Motor neuron (in vitro differentiated cells): ENCODE measurements at places on chromosomes 1 and 21. TPM values are rescaled to one million over a fixed set of nuclear protein-coding genes. Genes with fewer than 3 reads are reported as not detected.
A peak's percentile ranks its signal among the peaks of the same experiment; 100 is the strongest.

DNA sequence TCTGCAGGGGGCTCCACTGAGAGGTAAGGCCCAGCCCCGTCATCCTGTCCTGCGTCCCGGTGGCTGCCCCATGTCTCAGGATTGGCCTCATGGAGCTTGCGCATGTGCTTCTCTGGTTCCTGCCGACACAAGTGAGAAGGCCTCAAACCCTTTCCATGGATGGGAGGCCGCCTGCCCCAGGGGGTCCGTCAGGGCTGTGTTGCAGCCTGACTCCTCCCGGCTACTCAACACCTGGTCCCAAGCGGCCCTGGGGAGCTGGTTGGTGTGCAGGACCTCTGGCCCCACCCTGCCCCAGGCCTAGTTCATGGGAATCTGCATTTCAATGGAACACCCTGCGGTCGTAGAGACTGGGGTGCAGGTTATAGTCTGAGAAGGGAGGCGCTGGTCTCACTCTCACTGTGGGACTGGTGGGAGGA lies 21.1 kb upstream of the PDE9A start:
- ATAC-seq, result no peak

GRCh38 chr1:241627453-241628259 lies 12.5 kb downstream of the CHML start:
- peak; percentile 60 for ATAC-seq

DNA sequence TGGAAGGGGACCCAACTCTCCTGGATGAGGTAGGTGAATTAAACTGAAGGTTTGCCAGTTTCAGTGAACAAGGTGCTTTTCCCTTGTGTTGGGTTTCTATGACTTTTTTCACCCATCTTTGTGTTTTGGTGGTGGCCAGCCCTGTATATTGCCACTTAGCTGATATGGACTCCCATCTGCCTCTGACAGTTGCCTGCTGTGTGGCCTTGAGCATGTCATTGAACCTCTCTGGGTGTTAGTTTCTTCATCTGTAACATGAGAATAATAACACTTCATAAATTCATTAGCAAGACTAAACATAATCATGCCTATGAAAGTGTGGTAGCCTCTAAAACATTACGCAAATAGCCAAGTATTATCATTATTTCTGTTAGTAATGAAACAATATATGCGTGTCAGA lies 141.7 kb downstream of the PBX1 start:
- ATAC-seq, result no peak

TMEM240 gene
- total RNA-seq, result 9.6 and 10.3 TPM in 2 replicates

- no peak for ATAC-seq
Measured at GRCh38 chr1:15100880-15101760, 52.4 kb upstream of the TMEM51 start.

GRCh38 chr1:207799989-207800648 lies 48.3 kb downstream of the CD46 start:
- ATAC-seq, result no peak

DNA sequence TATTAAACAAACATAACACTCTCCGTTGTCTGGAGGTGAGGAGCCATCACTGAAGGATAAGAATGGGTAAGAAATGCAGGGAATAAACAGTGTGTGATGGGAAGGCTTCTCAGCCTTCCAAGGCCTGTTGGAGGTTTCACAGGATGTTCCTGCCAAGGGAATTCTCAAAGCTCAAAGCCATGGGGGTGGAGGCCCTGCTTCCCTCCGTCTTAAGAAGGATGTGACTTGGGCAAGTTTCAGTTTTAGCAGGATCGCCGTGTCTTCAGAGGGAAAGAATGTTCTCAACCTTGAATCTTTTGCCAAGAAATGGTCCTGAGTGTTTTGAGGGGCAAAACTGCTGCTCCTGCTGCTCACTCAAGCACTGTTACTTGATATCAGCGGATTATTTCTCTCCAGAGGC lies 41.7 kb upstream of the IL20 start:
- no peak for ATAC-seq

SLAMF9 gene
- not detected in 2 replicates for total RNA-seq

- ATAC-seq, result no peak
Measured at GRCh38 chr21:37627074-37627473, 260.5 kb downstream of the DYRK1A start.

- ATAC-seq, result no peak
Measured at GRCh38 chr1:18110598-18110939, 3.0 kb downstream of the IGSF21 start.

DNA sequence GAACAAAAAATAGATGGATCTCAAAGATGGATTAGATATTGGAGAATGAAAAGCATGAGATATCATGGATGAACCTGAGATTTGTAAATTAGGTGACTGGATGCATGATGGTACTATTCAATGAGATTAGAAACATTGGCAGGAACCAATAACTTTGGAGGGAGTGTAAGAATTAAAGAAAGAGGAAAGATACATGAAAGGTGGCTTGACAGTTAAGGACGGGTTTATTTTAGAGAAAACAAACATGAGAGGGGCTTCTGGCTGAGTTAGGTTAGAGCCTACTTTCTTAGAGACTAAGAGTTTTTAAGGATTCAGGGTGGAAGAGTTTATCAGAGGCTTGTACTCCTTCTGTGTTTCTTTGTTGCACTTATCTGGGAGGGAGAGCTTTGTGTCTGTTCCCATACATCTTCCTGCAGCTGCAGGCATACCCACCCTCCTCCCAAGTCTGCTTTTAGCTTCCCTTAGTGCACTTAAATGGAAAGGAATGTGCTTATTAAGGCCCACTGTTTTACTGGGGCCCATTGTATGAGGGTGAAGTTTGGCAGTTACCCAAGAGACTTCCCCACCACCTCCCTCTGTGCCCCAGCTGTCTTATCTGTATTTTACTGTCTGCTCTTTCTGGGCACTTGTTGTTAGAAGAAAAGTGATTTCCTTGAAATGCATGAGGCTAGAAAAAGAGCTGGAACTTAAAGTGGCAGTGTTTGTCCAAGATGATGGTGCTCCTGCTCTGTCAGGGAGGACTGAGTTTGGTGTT lies 26.1 kb upstream of the CR2 start:
- no peak for ATAC-seq

DNA sequence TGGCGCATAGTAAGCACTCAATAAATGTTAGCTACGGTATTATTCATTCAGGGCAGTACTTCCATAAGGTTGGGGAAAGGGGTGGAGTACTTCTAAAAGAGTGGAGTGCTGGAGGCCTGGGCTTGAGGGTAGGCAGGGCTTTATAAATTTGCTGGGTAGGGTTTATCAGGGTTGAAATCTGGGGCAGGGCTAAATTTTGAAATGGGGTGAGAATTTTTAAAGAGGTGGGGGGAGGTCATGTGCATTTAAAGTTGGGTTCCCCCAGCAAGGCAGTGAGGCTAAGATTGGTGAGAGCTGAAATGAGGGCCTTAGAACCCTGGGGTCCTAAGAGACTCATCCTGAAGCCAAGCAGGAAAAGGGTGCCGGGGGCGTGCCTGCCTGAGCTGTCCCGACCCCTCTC lies 10.0 kb downstream of the CATSPER4 start:
- no peak for ATAC-seq

- ATAC-seq, result peak; percentile 52
Measured at GRCh38 chr1:59549903-59550302, 253.0 kb downstream of the FGGY start.

DNAJB4 gene
- total RNA-seq, result 43.0 and 55.0 TPM in 2 replicates

- no peak for ATAC-seq
Measured at GRCh38 chr1:40860706-40861223, 1.4 kb downstream of the CITED4 start.

DNA sequence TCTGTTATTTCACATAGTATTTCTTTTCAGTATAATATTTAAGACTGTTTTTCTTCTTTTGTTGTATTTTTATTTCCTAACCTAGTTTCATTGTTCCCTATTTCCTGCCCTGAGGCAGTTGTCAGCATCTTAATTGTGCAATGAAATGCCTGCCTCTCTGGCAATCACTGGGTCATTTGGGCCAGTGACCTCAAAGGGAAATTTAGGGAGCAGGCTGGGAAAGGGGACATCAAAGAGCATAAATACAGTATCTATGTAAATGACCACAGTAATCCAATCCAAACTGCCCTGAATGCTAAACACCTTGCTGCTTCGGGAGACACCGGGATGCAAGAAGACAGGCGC lies 147.8 kb downstream of the TLR5 start:
- ATAC-seq, result no peak

GRCh38 chr1:205791568-205792180 lies 16.4 kb upstream of the RAB29 start:
- ATAC-seq, result peak; percentile 93

- no peak for ATAC-seq
Measured at GRCh38 chr1:220407191-220407590, 120.7 kb upstream of the MARK1 start.

SYTL1 gene
- 20.6 and 21.5 TPM in 2 replicates for total RNA-seq

DNA sequence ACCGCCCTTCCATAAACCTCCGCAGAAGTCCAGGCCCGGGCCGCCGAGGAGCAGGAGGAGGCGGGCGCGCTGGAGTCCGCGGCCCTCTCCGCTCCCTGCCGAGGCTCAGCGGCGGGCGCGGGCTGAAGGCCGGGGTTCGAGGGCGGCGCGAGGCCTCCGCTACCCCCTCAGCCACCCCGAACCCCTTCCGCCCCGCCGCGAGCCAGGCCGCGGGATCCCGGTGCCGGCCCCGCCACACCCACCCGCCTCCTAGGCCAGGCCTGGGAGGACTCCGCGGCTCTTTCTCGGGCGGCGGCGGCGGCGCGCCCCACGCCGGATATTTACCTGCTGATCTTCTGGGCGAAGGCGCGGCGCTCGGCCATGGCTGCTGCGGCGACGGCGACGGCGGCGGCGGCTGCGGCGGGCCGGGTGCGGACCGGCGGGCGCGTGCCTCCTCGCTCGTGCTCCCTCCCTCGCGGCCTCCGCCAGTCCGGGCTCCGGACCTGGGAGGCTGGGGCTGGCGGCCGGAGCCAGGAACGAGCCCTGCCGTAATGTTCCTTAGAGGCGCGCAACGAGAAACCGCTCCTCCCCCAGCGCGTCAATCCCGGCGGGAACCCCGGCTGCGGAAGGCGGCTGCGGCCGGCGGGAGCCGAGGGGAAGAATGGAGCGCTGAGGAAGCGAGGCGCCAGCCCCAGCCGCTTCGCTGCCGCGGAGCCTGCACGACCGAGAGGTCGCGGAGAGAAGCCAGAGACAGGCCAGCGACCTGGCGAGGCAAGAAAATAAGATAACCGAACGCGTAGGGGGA lies at the start of gene DOCK7:
Gene DOCK7, minus strand, starts transcription at position 484 of the 784 bp plus-strand sequence. Its CDS starts 122 bp downstream, at position 362.
- peak; percentile 92 for ATAC-seq

CFHR5 gene
- total RNA-seq, result not detected in 2 replicates

BRDT gene
- total RNA-seq, result 0.50 and 0.55 TPM in 2 replicates

DNA sequence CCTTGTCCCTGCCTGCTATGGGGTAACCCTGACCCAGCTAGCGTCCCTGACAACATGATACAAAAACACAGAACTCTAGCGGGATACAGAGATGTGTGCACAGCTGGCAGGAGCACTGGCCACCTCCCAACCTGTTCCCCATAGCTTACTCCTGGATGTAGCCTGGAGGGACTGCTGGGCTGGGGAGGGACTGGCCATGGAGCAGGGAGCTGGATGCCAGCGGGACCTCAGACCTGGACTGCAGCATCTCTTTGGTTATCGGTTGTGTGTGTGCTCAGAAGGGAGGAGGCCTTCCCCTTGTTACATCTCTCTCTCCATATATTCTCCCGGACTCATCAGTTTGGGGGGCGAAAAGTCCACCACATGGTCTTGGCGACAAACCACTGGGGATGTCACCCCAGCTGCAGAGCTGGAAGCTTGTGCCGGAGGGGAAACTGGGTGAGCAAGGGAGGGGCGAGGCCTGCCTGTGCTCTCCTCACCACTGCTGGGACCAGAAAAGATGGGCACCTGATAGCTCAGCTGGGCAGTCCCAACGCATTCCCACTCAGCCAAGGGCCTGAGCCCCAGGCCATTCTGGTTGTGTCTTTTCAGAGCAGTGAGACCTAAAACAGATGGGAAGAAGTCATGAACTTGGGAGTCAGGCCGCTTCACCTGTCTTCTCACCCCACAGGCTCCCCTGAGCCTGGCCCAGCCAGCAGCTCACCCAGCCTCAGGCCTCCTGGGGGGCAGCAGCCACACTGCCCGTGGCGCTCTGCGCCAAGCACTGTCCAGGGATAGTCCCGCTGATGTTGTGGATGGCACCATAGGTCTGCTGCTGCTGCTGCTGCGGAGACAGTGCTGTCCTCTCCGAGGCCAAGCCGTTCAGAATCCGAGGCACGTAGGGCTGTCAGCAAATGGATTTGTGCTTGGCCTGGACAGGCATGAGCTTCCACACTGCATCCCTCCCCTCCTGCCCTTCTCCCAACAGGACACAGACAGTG lies 35.6 kb downstream of the TMEM63A start:
- ATAC-seq, result no peak

- ATAC-seq, result no peak
Measured at GRCh38 chr1:2952371-2952770, 68.9 kb upstream of the ACTRT2 start.

KCNK1 gene
- total RNA-seq, result 0.22 and 0.62 TPM in 2 replicates

SRSF10 gene
- 111 and 119 TPM in 2 replicates for total RNA-seq

GRCh38 chr1:119251751-119252150 lies 111.3 kb upstream of the WARS2 start:
- ATAC-seq, result no peak

NSUN4 gene
- 15.3 and 17.3 TPM in 2 replicates for total RNA-seq

ADAMTS4 gene
- total RNA-seq, result 15.6 and 17.9 TPM in 2 replicates

NCMAP gene
- total RNA-seq, result 0.23 and 0.59 TPM in 2 replicates

- peak; percentile 100 for ATAC-seq
Measured at GRCh38 chr1:162649583-162649982, 17.3 kb downstream of the DDR2 start.

RNF2 gene
- 51.1 and 51.2 TPM in 2 replicates for total RNA-seq

PRMT6 gene
- 22.1 and 22.6 TPM in 2 replicates for total RNA-seq

CELA2B gene
- not detected in 2 replicates for total RNA-seq

GRCh38 chr1:151718666-151719065 lies 2.1 kb upstream of the CELF3 start:
- no peak for ATAC-seq

DNA sequence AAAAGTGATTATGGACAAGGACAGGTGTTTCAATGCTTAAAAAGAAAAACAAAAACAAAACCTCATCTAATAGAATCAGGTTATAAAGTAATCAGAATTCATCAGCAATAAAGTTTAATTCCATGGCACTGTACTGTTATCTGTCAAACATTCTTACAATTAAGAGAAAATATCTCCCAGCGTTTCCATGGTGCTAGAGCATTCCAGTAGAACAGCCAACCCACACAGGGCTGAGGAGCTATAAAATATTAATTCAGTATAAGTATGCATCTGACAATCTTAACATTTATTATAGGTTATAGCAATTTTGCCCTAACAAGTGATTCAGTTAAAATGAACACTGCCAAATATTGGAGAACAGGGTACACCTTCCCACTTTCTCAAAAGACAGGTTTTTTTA lies 128.7 kb upstream of the DEPDC1 start:
- no peak for ATAC-seq

DNA sequence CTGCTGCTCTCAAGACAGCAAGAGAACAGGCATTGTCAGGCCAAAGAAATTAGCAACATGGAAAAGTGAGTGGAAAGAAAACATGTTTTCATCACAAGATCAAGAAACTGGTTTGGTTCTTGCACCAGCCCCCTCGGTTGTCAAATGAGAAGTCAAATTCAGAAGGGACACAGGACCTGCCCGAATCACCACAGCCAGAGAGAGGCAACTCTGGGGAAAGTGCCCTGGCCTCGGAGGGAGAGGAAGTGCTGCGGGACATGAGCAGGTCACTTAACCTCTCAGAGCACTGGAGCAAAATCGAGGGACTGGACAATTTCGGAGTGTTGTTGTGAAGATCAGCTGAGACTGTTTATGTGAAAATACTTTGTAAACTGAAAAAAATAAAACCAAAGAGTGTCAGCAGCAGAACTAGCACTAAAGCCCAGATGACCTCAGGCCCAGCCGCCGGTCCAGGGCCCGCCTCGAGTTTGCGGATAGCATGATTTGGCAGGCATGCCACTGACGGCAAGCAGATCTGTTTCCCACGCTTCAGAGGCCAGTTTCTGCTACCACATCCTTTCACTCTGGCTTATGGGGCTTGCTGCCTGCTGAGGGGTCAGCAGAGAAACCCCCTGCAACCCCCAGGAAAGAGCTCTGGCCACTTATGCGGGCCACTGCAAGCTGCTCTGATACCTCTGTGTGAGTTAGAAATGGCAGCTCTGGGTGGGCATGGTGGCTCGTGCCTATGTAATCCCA lies 32.1 kb downstream of the CD247 start:
- ATAC-seq, result no peak
